ENCODE measurements at places on chromosomes 6 and 20.
A peak's percentile ranks its signal among the peaks of the same experiment; 100 is the strongest.

- no peak for DNase-seq
Observed at GRCh38 chr20:59157064-59157463, 6.6 kb upstream of the ZNF831 start.

GRCh38 chr6:106560996-106561685 lies 68.2 kb downstream of the RTN4IP1 start:
- DNase-seq: peak; percentile 10

DNA sequence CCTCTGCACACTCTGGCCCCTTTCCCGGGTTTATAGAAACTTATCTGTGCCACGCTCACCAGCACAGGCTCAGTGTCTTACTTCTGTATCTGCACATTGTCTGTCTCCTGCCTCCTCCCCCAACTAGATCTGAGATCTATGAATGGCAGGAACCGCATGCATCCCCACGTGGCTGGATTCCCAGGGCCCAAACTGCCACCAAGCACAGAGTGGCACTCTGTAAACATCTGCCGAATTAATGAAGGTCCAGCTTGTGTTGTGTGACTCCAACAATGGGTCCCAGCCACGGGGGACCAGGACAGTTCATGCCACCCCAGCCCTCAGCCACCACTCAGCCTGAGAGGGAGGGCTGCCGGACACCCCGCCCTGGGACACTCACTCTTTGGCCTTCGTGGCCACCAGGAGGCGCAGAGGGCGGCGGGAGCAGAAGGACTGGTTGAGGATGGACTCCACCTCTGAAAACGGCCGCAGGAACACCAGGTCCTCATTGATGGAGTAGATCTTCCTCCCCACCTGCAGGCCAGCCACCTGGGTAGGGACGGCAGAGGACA lies 171.1 kb downstream of the PREX1 start:
- no peak for DNase-seq

DNA sequence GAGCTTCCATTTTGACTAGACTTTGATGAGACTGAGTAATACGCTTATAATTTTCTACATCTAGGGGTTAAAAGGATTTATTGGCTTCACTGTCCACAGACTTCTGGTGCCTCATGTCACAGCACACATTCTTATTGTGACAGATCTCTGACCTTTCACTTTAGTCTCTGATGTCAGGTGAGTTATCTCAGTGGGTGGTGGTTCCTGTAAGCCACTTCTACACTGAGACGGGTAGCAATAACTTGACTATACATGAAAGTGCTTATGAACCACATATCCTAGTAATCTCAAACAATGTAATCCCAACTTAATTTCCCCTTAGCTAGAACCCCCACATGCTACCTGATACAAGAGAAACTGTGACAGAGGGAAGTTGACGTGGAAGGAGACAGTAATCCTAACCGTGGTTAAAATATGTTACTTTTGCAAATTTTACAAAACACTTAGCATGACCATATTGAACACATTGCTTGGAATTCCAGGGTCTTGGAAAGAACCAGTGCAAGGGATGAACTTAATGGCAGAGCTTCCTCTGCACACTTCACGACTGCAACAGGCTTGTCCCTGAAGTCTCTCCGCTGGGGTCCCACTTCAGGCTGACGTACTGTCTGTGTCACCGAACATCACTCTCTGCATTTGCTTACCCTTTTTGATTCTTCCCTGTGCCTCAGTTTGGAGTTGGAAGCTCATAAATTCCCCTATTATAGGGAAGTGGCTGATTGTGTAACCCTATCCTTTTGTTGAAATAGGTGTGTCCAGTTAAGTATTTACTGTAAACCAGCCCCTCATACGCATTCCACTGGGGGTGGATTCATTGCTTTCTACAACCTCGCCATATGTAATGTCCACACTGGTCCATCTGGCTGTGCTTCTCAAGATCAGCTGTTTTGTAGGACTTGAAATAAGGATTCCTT lies 6.4 kb upstream of the TRIM40 start:
- DNase-seq: no peak

DNA sequence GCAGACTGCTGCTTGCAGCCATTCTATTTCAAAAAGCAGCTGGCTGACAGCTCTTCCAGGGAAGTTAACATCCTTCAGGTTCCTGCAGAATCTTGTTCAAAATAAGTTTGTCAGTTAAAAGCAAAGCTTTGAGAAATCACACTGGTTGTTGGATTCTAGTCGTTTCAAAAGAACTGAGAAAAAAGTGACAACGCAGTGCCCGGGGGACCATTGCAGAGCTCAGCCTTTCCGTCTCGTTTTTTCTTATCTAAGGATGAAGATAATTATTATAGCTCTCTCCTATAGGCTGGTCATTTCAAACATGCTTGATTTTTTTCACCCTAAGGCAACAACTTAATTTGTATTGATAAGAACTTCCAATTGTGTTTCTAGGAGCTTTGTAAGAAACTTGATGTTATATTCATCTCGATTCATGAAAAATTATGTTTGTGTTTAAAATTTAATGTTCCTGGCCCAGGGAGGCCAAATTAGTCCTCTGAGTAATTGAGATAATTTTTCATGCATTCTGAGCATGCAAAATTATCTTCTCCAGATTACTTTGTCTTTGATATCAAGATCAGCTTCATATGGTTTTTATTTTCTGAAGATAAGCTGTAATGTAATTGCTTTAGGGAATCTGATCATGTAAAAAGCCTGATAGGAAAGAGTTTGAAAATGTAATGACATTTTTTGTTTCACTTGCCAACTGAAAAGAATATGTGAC lies 58.4 kb downstream of the SNAP25 start:
- DNase-seq: no peak

- no peak for DNase-seq
Observed at GRCh38 chr6:40471243-40471642, 115.9 kb downstream of the LRFN2 start.

GRCh38 chr6:19851241-19852089 lies 14.3 kb downstream of the ID4 start:
- DNase-seq: peak; percentile 74

DNA sequence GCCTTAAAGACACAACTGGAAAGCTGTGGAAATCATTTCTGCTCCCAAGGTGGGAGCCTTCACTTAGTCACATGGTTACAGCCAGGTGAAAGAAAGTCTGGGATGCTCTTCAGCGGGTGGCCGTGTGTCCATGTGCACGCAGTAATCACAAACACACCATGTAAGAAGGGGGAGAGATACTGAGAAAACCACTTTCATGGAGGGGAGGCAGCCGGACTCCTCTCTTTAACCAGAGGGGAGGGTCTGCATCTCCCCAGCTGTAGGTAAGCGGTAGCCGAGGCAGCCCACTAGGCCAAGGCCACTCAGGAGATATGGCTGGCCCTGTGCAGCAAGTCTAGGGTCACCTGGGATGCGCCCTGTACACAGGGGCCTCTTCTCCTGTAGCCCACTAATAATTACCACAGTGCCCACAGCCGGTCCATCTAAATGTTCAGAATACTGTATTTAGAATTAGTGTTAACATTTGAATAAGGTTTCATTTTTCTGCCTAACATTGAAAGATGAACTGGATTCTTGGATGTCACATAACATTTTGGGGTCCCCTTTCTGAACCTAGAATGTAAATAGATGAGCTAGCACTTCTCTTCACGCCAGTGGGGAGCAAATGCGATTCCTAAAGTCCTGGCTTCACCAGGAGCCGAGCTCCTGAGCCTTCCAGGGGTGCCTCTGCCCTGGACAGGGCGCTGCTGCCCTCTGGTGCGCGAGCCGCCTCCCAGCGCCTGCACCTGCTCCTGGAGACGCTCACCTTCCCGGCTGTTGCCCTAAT lies 15.9 kb downstream of the GPR31 start:
- no peak for DNase-seq

DNA sequence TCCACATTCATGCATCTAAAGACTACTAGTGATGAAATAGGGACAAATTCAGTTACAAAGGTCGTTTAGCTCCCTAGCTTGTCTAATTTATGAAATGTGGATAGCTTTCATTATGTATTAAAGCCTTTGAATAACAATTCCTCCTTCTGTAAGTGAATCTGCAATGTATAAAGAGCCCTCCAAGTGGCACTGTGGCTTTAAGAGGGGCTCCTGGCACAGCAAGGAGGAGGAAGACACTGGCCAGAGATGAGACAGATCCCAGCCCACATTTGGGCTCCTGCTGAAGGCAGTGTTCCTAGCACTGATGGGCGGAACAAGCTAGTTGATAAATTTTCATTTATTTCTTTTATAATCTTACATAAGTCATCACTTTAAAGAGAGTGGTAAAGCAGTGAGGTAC lies 17.6 kb upstream of the FUCA2 start:
- DNase-seq: no peak

DNA sequence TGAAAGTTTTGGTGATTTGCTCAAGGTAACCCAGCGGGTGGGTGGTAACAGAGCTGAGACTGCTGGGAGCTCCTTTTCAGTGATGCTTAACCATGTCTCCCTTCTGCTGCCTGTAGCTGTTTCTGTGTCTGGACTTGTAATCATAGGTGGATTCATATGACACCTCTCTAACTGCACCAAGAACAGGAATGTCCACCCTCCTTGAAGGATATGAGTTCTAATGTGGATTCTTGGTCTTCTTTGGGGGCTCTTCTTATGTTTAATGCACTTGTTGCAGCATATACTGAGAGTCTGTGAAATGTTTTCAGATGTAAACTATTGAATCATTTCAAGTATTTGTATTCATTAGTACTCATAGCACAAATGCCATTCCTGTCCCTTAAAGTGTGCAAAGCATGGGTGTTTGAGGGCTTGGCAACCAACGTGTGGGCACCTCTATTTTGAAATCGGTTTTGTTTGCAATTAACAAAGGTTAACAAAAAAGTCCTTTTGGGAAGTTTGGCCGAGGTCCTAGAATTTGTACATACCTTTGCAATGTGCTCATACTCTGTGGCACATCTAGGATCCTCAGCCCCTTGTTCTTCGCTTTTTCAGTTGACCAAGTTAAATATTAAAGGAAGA lies 138.0 kb downstream of the SOX4 start:
- peak; percentile 56 for DNase-seq

DNA sequence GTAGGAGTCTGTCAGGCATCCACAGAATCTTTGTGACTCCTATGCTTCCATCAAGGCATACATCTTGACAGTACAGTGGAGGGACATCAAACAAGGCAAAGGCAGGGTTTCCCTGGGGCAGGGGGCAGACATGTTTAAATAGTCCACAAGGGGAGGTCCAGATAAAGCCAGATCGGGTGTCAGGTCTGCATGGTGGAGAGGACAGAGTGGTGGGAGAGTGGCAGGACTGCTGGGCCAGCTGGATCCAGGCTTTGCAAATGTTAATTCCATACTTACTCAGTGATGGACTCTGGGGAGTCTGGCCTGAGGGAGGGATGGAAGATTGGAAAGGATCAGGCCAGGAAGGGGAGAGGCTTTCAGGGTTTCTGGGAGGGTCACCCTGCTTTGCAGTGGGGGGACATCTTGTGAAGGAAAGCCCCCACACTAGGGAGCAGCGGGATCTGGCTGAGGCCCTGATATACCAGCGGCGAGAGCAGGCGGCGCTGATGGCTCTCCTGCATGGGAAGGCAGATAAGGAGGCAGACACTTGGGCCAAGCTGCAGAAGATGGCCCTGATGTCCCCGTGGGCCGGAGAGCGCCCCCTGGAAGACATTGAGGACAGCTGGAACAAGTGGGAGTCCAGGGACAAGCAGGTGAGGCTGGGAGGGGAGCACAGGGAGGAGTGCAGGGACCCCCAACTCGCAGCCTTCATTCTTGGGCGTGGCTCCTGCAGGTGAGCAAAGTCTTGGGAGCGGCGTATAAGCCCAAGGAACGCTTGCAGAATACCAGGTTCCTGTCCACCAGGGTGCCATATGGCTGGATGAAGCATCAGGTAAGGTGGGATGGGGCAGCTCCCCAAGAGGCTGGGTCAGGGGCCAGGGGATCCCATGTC lies 44.6 kb downstream of the SUN5 start:
- DNase-seq: no peak

DNA sequence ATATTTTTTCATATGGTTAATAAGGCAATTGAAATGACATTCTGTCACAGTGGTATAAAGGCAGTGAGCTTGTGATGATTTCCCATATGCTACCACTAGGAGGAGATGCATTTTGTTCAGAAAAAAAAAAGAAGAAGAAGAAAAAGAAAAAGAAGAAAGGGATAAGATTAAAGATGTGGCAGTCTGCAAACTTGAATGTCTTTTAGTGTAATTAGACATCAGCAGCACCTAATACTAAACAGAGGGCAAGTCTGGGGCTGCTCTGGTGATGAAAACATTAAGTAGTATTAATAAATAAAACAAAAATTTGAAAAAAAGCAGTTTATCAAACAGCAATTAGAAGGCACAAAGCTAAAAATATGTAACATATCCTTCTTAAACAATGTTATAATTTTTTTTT lies 95.4 kb upstream of the DEFB112 start:
- no peak for DNase-seq

GRCh38 chr20:3364323-3365013 lies 43.0 kb downstream of the DNAAF9 start:
- DNase-seq: no peak

GRCh38 chr6:146358431-146359046 lies 185.1 kb upstream of the RAB32 start:
- peak; percentile 78 for DNase-seq

- DNase-seq: peak; percentile 43
Observed at GRCh38 chr20:51022803-51023616, at the start of gene KCNG1. KCNG1 (minus strand) TSS chr20:51023107; CDS start chr20:51010338, 12,769 bp downstream.

DNA sequence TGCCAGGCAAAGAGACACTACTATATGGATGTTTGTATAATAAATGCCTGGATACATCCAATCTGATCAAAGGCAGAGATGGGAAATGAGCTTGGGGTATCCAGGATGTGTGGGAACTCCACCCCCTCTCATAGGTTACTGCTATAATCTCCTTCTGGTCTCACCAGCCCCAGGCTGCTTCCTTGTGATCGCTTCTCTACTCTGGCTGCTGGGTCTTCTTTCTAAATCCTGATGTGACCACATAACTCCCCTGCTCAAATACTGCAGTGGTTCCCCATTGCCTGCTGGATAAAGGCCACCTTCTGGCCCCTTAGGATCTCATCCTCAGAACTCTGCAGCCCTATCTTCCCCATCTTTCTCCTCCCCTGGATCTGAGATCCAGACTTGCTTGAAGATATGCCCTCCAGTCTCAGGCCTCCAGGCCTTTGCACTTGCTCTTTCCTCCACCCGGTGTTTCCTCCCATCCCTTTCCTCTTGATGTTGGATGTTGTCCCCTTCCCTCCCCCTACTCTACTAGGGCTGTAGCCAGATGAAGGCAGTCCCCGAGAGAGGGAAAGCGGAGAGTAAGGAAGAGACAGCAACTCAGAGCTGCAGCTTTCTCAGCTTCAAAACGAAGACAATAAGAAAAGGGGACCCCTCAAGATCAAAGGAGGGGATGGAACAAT lies 828 bp upstream of the XKR7 start:
- DNase-seq: no peak

DNA sequence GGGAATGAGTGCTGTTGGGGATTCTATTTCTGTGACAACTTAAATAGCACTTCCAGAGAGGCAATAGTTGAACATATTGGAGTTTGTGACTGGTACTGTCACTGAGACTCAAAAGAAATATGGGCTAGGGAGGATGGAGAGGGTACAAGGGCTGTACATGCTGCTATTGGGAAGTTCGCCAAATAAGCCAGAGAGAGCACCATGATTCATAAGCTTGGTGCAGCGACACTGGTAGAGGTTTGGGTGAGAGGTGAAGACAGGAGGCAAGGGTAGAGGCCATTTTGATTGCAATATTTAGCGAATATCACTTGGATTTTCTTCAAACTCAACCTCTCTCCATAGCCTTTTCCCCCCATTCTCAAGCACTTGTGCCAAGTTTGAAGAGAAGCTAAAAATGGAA lies 214.3 kb downstream of the OGFRL1 start:
- no peak for DNase-seq

All from NCI-H226 (cell line).